Erythroblast (primary cell): ENCODE measurements at places on chromosomes 6 and 20.

GRCh38 chr20:58676161-58676560 is 16.4 kb upstream of the NPEPL1 start:
- DNase-seq = no peak

GRCh38 chr6:158805698-158806377 is 13.3 kb downstream of the EZR start:
- DNase-seq = peak; percentile 42

GRCh38 chr6:11992086-11992485 is 20.0 kb upstream of the HIVEP1 start:
- DNase-seq = no peak

GRCh38 chr20:24353135-24353690 is 116.2 kb upstream of the SYNDIG1 start:
- DNase-seq = no peak

- DNase-seq = no peak
Measured at GRCh38 chr20:12598894-12599293, 409.9 kb upstream of the SPTLC3 start.

- no peak for DNase-seq
Measured at GRCh38 chr6:113873043-113873667, 16.0 kb downstream of the MARCKS start.

DNA sequence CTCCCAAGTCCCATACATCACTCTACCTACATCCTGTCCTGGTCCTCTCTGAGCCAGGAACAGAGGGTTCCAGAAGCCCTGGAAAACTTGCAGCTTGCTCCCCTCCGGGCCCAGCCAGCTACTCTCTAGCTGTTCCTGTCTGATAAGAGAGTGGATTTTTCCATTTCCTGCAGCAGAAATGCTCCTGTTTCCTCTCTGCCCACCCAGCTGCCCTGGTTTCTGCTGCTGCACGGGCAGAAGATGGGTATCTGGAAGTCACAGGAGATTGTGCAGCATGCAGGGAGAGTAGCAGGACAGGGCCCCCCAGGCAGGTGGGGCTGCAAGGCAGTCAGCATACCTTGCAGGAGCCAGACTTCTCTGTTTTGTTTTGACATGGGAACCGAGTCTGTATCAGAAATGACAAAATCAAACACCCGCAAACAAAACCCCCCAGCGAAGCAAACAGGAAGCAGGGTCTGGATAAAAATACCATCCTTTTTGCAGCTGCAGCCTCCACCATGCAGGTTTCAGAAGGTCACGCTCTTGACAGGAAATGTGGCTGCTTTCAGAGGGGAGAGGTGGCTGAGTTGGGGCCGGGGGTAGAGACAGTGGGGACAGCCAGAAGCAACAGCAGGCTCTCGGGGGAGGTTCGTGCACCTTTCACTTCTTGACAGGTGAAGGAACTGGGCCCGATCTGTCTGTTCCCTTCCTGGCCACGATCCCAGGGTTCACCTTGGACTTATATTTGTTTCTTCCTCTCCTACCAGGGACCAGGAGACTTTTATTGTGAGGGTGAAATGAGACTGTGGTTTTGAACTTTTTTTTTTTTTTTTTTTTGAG is 50.8 kb upstream of the FAM83D start:
- no peak for DNase-seq

GRCh38 chr20:47262365-47263013 is 94.0 kb downstream of the ZMYND8 start:
- DNase-seq = no peak

DNA sequence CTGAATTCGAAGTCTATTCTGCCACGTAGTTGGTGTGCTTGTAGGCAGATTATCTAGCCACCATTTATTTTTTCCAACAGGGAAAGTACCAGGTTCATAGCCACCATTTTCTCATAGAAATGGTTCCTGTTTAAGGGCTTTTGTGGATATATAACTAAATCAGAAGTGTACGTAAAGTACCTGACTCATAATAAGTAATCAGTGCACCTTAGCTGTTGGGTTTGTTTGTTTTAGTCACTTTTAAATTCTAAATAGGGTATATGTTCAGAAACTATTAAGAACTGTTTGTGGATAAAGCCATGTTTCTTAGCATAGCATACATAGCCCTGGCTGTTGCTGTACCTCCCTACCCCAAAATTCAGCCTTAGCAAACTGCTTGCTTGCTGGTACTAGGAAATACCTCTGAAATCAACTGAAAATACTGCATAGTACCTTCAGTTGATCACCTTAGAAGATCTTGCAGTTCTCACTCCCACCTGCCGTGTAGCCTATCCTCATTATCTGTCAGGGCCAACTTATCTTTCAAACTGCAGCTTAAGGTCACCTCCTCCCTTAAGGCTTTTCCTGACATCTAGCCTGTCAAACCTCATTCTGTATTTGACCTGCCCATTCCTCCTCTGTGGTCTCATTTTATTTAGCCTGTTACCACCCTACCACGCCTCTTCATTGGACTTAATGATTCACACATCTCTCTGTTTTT is 44.6 kb upstream of the COL10A1 start:
- peak; percentile 27 for DNase-seq

- no peak for DNase-seq
Measured at GRCh38 chr6:133945158-133945557, 7.9 kb upstream of the TBPL1 start.

- DNase-seq = no peak
Measured at GRCh38 chr6:46356543-46356942, 134.7 kb downstream of the RCAN2 start.
